CD8-positive, alpha-beta memory T cell (primary cell): ENCODE measurements at places on chromosomes 7 and 10.
A peak's percentile ranks its signal among the peaks of the same experiment; 100 is the strongest.

DNA sequence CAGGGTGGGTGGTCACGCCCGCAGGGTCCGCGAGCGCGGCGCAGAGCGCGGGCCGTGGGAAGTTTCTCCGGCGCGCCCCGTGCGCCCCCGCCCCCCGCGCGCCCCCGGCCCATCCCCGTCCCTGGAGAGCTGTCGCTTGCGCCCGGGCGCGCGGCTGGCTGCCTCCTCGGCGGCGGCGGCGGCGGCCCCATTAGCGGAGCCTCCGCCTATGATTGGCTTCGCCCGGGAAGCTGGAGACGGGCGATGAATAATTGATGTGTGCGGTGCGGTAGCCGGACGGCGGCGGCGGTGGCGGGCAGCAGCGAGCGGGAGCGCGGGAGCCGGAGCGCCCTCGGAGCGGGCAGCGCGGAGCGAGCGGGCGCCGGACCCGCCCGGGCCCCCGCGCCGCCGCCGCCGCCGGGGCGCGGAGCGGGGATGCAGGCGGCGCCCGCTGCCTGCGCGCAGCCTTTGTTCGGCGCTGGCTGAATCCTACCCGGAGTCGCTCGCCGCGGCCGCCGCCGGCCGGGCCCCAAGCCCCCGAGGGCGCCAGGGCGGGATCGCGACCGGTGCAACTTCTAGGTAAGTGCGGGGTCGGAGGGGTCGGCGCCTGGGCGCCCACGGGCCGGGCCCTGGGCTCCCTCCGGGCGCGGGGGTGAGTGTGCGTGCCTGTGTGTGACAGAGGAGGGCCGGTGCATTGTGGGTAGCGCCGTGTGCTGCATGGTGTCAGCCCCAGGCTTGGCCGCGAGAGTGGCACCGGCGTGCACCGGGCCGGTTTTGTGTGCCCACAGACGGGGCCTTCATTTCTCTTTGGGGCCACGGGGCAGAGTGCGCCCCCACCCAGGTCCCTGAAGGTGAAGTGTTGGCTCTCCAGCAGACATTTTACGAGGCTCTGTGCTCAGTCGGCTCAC, 103.8 kb upstream of the PPIF start:
- DNase-seq = peak; percentile 76

- DNase-seq = peak; percentile 73
These were observed at the start of gene FOXK1 for GRCh38 chr7:4681886-4682620. TSS of gene FOXK1 (plus strand) at chr7:4682295. CDS start at chr7:4682309, 14 bp downstream.

DNA sequence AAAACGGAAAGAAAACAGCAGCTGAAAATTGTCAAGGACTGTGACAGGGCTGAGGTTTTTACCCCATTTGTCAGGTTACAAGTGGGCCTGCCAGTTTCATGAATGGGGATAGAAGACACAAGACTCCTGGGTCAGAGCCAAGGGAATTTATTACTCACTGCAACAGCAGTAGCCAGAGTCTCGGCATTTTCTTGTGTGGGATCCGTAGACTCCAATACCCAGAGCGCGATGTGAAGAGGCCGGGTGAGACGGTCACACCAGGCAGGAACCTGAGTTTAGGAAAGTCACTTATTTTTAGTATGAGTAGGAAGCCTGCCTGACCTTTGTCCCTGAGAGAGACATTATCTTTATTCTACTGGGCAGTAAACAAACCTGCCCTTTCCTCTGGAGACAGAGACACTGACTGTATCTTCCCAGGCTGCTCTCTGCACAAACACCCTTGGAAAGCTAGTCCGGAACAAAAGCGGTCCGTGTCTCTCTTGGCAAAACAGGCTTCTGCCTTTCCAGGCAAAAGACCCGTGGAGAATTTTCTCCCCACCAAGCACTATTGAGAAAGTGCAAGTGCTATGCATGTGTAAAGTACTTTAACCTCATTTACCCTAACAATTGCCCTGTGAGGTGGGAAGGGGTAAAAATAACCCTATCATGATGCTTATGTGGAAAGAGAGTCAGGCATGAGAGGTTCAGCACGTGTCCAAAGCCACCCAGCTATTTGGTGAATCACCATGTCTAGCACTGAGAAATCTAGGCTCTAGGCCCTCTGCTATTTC, 58.4 kb downstream of the JCAD start:
- no peak for DNase-seq

DNA sequence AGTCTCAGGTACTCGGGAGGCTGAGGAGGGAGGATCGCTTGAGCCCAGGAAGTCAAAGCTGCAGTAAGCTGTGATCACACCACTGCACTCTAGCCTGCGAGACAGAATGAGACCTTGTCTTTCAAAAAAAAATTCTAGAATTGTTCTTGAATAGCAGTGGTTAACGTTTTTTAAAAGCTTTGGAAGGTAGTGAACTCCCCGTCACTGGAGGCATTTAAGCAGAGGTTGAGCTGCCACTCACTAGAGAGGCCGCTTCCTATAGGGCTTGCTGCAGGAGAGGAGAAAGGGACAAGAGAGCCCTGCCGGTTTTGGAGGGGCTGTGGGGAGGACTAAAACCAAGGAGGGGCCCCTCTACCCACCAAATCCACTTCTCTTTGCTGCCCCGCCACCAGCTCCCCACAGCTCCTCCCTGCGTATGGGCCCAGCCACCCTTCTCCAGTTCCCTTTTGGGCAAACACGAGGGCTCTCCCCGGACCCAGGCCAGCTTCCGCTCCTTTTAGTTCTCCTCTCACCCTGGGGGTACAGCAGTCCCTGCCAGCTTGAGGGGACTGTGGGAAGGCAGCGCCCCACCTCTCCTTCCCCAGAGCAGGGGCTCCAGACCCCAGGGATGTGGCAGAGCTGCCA, 86.9 kb upstream of the GTF2I start:
- DNase-seq = no peak

DNA sequence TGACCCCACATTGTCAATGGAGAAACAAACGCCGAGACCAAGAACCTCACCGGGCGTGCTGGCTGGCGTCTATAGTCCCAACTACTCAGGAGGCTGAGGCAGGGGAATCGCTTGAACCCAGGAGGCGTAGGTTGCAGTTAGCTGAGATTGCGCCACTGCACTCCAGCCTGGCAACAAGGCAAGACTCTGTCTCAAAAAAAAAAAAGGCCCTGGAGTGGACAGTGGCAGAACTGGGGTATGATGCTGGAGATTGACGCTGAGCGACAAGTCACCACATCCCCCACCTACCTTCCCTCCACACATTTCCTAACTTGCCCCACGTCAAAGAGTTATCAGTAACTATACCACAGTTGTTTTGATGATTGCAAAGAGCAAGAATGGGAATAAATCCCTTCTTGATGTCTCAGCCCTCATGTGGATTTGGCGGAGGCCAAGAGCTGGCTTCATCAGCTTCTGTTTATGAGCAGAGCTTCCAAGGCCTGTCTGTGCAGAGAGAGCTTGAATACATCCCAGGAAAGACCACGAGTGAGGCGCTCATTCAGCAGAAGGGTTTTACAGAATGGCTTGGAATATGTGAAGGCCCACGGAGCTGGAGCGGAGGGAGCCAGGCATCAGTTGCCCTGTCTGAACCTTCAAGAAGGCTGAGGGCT, 28.0 kb upstream of the TNS3 start:
- no peak for DNase-seq

- no peak for DNase-seq
These were observed 138.9 kb downstream of the CACNB2 start for GRCh38 chr10:18279173-18279572.

- DNase-seq = peak; percentile 11
These were observed 36.3 kb downstream of the ABCB1 start for GRCh38 chr7:87564296-87564963.

GRCh38 chr7:45237788-45238461, 80.3 kb downstream of the RAMP3 start:
- DNase-seq = no peak

DNA sequence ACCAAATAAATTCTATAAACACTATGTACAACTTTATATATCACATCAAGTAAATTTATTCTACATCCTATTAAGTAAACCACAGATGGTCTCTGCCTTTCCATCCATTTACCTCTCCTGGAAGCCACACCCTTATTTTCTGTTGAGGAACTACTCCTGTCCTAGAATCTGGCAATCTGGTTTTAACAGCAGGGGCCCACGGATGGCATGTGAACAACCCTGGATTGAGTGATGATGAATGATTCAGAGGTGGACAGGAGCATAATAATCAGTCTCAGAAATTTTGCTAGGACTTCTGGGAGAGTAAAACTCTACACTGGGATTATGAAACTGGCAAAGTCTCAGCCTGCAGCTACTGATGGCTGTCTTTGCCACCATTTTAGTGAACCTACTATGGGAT, 54.1 kb downstream of the CDK6 start:
- no peak for DNase-seq

GRCh38 chr7:108376206-108376605, 80.0 kb downstream of the NRCAM start:
- DNase-seq = no peak
